ENCODE measurements at places on chromosomes 5 and 9.

- peak; percentile 24 for DNase-seq
Measured at GRCh38 chr9:123541411-123541810, 185.4 kb downstream of the CRB2 start.

- DNase-seq: no peak
Measured at GRCh38 chr9:98652302-98652701, 56.4 kb downstream of the GABBR2 start.

DNA sequence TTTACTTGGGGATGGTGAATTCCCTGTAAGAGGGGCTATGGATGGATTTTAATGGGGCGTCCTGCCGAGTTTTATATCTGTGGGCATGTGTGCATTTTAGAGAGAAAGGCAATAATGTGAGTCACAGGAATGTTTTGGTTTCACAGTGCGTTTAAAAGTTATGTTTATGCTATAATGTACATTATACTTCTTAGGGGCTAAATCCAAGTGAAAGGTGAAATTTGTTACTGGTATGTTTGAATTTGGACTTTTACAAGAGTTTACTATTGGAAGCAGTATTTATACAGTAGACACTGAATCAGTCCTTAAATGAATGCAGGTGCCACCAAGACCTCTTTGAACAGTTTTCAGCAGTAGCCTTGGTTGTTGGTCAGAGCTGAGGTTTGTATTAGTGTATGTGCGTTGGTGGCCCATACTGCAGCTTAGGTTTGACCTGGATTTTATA, 5.6 kb downstream of the JMY start:
- DNase-seq: no peak

- no peak for DNase-seq
Measured at GRCh38 chr9:96253059-96253696, 48.8 kb downstream of the HSD17B3 start.

- DNase-seq: peak; percentile 50
Measured at GRCh38 chr5:132506094-132506692, 15.6 kb upstream of the IRF1 start.

DNA sequence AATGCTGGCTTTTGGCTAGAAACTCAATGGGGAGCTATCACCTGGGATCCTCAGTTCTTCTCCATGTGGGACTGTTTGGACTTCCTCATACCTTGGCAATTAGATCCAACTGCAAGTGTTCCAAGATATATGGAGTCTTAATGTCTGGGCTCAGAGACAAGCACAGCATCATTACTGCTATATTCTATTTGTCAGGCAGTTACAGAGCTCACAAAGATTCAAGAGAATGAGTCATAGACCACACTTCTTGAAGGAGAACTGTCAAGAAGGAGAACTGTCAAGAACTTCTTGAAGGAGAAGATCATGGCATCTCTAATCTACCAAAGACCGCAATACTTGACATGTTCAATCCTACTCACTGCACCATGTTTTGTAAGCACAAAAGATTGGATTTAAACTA, 106.8 kb upstream of the NREP start:
- DNase-seq: no peak

GRCh38 chr9:82091100-82091499, 102.5 kb downstream of the SPATA31D1 start:
- no peak for DNase-seq

GRCh38 chr5:52690236-52690768, 97.4 kb upstream of the ITGA1 start:
- no peak for DNase-seq

- DNase-seq: no peak
Measured at GRCh38 chr5:129399069-129399468, 61.0 kb upstream of the ADAMTS19 start.

- no peak for DNase-seq
Measured at GRCh38 chr9:134936346-134937163, 18.8 kb upstream of the FCN1 start.

GRCh38 chr5:122053181-122054109, 24.6 kb downstream of the LOX start:
- no peak for DNase-seq

DNA sequence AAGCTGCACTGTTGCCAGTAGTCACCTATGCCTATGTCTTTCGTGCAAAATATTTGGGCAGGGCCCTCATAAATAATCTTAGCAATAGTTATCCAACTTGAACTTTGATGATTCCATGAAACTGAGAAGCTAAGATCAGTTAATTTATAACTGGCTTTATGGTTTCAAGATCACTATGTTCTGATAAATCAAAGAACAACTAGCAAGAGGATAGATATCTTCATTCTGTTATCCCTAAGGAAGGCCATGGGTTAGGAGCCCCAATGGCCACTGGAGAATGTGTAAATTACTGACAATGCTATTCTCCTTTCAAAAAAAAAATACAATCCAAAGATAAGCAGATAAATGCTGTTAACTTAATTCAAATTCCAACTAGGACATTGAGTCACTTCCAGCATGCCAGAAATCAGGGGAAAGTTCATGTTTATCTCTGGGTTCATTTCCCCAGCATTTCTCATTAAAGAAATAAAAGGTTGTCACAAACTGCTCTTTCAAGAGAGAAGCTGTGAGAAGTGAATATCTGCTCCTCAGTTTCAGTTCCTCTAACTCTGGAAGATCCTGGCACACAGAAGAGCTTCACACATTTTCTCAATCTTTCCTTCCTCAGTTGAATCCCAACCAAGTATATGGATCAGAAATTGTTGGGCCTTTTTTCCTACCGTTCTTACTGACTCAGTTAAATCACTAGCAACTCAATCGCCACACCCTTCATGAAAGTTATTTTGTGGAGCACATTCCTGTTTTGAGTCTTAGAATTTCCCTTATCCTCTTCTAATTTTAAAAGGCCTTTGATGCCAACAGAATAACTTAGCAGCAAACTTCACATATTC, 59.6 kb upstream of the SLC1A1 start:
- no peak for DNase-seq
